Cardiac atrium fibroblast (primary cell): ENCODE measurements at places on chromosomes 5 and 9. TPM values are rescaled to one million over a fixed set of nuclear protein-coding genes. Genes with fewer than 3 reads are reported as not detected.

BTNL3 gene
- not detected in 2 replicates for total RNA-seq

SH3PXD2B gene
- 32.5 and 51.2 TPM in 2 replicates for total RNA-seq

GRIN1 gene
- not detected in 2 replicates for total RNA-seq

GAS1 gene
- 48.2 and 170 TPM in 2 replicates for total RNA-seq

THOC3 gene
- total RNA-seq, result 19.9 and 25.1 TPM in 2 replicates

PCDHGA5 gene
- 0.32 and 2.2 TPM in 2 replicates for total RNA-seq

MRRF gene
- 16.7 and 21.1 TPM in 2 replicates for total RNA-seq

TRAF1 gene
- 0.54 and 0.97 TPM in 2 replicates for total RNA-seq

C9 gene
- not detected in 2 replicates for total RNA-seq

SARDH gene
- total RNA-seq, result 17.9 and 25.9 TPM in 2 replicates

DAB2IP gene
- 7.6 and 8.6 TPM in 2 replicates for total RNA-seq

LHX2 gene
- under 0.01 and 0.16 TPM in 2 replicates for total RNA-seq

HMMR gene
- total RNA-seq, result 4.2 and 11.3 TPM in 2 replicates
